GM12891 (cell line): ENCODE measurements at places on chromosomes 4 and X.

DNA sequence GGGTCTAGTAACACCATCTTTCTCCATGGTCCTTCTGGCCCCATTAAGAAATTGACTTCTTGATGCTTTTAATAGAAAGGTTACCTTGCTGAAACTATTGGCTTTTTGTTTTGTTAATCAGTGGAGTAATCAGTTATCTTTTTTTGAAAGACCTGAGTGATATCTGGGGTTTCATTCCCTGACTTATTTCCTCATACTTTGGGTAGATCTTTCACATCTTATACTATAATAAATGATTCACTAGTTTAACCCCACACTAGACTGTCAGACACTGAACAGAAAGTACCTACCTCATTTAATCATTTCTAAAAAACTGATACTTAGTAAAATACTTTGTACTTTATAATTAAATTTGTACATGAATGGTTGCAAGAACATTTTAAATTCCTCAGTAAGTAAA, 1021.1 kb downstream of the STIM2 start:
- no peak for DNase-seq

DNA sequence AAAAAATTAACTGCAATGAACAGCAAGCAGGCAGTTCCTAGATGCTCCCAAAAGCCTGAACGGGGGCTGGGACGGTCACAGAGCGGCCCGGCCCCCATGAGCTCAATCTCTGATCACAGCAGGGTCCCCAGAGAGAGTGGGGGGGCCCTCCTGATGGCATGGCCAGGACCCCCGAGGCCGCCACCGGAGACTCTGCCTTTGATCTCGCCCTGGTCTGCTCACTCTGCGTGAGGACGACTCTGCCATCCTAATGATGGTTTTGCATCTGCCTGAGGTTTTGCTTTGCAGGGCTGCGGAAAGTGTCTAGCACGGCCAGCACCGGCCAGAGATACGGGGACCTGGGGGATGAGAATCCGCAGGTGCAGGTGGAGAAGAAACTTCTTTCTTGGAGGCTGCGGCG, 103.8 kb downstream of the SHOX start:
- DNase-seq = no peak

- DNase-seq = no peak
Observed at GRCh38 chr4:90317785-90318184, 190.6 kb downstream of the CCSER1 start.

GRCh38 chr4:62601737-62602136, 1401.6 kb downstream of the ADGRL3 start:
- DNase-seq = no peak

DNA sequence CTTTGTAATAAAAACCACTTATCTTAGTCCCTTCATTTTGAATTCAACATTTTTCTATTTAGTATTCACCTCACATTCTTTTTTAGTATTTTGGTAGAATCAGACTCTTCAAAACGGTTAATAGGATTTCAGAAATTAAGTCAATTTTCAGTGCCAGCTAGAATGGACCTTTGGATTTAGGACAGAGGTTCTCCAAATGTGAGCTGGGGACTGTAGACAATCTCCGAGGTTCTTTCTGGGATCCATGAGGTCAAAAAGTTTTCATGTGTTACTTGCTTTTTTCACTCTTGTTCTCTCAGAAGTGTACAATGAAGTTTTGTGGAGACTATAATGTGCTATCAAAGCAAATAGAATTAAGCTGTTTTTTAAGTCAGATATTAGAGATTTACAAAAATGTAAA, 2.3 kb upstream of the UGDH start:
- no peak for DNase-seq

GRCh38 chrX:34874763-34875162, 67.8 kb upstream of the FAM47B start:
- no peak for DNase-seq
